ENCODE measurements at places on chromosomes 12 and 14.

DNA sequence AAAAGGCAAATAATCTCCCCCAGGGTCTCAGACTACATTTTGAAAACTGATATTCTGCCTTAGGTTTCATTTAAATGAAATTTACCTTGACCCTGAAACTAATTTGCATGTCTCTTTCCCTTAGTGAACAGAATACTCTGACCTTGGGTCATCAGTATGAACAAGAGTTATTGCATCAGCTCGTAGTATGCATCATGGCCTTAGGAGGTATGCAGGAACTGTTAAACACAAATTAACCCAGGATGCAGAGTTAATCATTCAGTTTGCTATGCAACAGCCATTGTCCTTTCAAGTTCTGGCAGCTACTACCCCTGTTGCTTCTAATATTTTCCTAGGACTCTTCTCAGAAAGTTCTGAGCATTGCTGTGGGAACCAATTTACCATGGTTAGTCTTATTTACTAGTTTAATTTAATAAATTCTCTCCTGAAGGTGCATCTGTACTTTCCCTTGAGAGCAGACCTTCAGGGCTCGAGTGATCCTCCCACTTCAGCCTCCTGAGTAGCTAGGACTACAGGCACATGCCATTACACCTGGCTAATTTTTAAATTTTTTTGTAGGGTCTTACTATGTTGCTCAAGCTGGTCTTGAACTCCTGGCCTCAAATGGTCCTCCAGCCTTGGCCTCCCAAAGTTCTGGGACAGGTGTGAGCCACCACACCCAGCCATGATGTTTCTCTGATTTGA, 126.7 kb downstream of the TTC6 start:
- no peak for DNase-seq

DNA sequence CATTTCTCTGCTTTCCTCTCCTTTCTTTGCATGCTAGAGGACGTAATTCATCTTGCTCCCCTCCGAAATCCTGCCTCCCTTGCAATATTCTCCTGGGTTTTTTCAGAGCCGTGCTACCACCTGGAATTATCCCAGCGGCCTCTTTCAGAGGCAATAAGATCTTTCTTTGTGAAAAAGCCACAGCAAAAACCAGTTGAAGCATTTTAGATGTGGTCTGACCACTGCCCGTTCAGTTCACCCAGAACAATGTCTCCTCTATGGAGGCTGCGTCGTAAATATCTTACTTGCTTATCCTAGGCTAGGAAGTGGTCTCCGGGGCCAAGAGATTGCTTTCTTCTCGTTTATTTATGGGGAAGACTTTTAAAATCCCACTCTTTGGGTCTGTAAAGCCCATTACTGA, 85.8 kb downstream of the TBX5 start:
- no peak for DNase-seq

DNA sequence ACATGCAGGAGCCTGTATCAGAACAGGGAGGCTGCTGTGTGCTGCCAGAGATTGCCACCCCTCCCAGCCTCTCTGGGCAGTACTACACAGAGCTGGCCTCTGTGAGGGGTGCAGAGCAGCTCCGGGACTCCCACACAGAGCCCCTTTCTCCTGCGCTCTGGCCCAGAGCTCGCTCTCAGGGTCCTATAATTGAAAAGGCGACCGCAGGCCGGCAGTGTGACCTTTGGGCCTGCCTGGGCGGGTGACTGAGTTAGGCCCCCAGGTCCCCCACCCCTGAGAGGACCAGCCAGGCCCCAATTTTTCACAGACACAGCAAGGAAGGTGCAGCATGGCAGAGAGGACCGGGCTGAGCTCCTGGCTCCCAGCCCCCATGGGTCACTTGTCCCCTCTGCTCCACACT, 136.4 kb downstream of the ZFP36L1 start:
- no peak for DNase-seq

- DNase-seq: no peak
These were observed 164.8 kb downstream of the SNAPC1 start for GRCh38 chr14:61927060-61927459.

GRCh38 chr12:50112456-50113218, 601 bp downstream of the COX14 start:
- DNase-seq: no peak

- no peak for DNase-seq
These were observed 233.2 kb downstream of the MDGA2 start for GRCh38 chr14:47442211-47442610.

GRCh38 chr12:130956456-130957303, 3.0 kb downstream of the ADGRD1 start:
- no peak for DNase-seq

- DNase-seq: no peak
These were observed 219.5 kb downstream of the KIF26A start for GRCh38 chr14:104357689-104358527.

DNA sequence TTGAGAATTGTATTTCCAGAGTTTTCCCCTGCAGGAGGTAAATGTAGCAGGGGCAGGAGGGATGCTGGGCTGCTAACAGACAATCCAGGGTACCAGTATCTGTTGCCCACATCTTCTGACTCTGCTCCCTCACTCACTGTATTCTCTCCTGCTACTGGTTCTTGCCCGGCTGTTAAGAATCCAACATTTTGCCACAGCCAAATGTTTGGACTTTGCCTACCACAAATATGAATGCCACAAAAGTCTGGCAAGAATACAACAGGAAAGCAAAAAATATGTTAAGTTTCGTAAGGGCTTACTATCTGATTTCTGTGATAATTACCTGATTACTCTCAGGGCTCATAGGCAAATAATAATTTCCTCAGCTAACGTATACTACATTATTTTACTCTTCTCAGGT, 160.0 kb downstream of the BCAT1 start:
- DNase-seq: no peak

GRCh38 chr14:76346391-76347160, 29.4 kb upstream of the ESRRB start:
- DNase-seq: no peak
